ENCODE measurements at places on chromosomes 4 and X.

DNA sequence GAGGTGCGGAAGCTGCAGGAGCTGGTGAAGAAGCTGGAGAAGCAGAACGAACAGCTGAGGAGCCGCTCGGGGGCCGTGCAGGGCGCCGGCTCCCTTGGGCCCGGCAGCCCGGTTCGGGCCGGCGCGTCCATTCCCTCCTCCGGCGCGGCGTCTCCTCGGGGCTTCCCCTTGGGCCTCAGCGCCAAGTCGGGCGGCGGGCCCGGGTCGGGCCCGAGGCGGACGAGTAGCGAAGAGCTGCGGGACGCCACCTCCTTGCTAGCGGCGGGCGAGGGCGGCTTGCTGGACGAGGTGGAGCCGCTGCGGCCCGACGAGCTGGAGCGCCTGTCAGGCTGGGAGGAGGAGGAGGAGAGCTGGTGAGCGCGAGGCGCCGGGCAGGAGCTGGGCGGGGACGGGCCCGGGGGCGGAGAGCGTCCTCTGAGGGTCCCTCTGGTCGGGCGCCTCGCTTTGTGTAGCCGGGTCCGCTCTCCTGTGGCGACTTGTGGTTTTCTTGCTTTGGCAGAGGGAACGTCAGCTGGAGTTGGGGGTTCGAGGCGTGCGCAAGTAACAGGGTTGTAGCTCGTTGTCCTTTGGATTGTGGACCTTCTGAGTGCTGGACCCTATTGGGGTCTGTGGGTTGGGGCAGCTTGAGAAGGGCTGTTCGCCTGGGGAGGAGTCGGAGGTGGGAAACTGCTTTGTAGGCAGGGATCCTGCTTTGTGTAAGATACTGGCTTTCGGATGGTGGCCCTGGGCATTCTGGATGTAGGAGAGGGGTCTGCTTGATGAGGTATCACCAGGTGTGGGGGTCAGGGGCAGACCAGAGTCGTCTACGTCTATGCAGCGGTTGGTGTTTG is 662 bp downstream of the SLAIN2 start:
- DNase-seq = peak; percentile 72

DNA sequence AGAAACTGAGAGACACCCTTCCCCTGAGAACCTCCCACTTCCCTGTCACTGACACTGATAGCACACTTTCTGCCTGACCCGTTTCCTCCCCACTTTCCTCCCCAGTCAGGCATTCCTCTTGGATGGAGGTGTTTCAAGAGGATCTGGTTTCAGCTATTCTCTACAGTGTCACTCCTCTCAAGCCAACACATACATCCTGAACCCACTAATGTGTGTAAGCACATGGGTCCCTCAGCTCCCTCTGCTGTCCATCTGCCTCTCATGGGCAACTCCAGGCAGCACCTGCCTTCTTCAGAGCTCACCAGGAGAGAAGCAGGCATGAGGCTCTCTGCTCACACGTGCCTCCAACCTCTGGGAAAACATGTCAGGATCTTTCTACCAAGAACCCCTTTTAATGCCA is 207.6 kb downstream of the NAF1 start:
- DNase-seq = peak; percentile 20

- DNase-seq = no peak
Observed at GRCh38 chr4:13777341-13777740, 149.8 kb upstream of the BOD1L1 start.

DNA sequence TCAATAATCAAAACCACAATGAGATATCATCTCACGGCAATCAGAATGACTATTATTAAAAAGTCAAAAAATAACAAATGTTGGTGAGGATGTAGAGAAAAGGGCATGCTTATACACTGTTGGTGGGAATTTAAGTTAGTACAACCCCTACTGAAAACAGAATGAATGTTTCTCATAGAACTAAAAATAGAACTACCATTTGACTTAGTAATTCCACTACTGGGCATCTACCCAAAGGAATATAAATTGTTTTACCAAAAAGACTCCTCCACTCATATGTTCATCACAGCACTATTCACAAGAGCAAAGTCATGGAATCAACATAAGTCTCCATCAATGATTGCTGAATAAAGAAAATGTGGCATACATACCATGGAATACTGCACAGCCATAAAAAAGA is 278.1 kb upstream of the ARSJ start:
- no peak for DNase-seq

DNA sequence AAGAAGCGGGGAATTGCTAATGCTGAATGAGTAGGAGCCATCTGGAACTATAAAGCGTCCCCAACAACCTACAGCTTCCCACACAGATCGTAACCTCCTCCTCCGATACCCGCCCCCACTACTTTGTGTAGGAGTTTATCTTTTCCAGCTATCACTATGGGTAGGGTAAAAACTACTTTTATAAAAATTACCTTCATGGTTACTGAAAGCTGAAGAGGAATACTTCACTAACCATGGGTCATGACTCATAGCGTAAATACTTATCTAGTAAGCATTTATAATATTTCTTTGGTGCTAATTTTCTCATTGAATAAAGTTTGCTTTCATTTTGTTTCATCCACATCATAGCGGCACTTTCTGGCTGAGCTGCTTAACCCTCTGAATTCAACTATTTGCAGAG is 79.4 kb upstream of the TNIP3 start:
- DNase-seq = no peak

- DNase-seq = no peak
Observed at GRCh38 chr4:69098470-69098869, 2.2 kb downstream of the UGT2B7 start.

GRCh38 chrX:70313503-70313902 is 23.6 kb downstream of the KIF4A start:
- DNase-seq = no peak

- no peak for DNase-seq
Observed at GRCh38 chr4:127134490-127134889, 498.3 kb upstream of the INTU start.

- peak; percentile 52 for DNase-seq
Observed at GRCh38 chrX:137432609-137433008, 133.3 kb upstream of the ZIC3 start.

GRCh38 chr4:3223956-3224748 is 24.8 kb upstream of the MSANTD1 start:
- no peak for DNase-seq

GRCh38 chr4:25827373-25827772 is 35.4 kb downstream of the SEL1L3 start:
- DNase-seq = no peak

DNA sequence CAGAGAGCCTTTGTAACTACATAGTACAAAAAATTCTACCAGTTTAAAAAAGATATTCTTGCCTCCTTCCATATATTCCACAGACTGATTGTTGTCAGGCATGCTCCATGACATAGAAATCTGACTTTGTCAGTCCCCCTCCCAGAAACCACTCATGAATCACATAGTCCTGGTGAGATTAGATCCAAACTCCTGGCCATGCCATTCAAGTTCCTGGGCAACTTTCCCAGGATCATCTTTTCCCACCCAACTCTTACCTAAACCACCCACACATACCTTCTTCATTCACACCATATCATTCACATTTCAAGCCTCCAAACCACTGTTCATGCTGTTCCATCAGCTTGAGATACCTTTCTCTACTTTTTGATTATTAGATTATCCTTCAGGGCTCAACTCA is 46.4 kb downstream of the SLC16A2 start:
- no peak for DNase-seq

DNA sequence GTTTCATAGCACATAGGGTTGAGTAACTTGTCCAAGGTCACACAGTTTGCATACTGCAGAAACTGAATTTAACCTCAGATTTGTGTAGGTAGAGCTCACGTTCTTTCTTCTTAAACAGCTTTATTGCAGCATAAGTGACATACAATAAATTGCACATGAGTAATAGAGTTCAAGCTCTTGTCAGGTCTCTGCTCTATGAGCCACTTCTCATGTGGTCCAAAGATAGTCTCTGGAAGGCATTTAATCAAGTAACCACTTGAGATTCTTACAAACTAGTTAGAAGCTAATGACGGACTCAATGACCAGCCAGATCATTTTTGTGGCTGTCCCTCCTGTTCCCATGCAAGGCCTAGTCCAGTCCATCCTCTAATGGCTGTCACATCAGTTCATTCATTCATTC is 68.9 kb downstream of the MAOB start:
- no peak for DNase-seq

DNA sequence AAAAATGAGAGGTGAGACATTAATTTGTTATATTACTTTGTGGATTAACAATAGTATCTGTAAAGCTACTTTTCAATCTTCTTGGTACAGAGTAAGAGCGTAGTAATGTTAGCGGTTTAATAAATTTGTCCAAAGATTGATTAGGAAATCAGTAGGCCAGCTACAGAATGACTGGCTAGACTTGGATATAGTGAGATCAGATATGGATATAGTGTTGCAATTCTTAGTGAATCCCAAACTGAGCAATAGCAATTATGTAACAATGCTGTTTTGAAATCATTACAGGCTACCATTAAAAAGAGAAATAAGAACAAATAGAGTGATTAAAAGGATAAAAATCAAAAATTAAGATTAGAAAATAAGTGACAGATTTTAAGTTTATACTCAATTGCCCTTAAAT is 847 bp upstream of the UGT2A2 start:
- DNase-seq = no peak

- no peak for DNase-seq
Observed at GRCh38 chr4:61922766-61923165, 722.6 kb downstream of the ADGRL3 start.

DNA sequence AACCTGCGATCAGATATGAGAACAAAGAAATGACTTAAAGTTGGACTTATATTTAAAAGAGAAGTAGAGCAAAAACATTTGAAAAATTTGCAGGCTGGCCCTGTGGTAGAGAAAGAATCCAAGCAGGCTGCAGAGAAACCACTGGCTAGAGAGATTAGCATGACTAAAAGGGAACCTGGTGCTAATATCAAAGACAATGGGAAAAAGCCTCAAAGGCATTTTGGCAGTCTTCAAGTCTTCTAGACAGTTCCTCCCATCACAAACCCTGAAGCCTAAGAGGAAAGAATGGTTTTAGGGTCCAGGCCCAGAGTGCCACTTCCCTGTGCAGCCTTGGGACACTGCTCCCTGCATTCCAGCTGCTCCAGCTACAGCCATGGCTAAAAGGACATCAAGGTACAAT is 33.4 kb downstream of the KCTD8 start:
- DNase-seq = no peak

DNA sequence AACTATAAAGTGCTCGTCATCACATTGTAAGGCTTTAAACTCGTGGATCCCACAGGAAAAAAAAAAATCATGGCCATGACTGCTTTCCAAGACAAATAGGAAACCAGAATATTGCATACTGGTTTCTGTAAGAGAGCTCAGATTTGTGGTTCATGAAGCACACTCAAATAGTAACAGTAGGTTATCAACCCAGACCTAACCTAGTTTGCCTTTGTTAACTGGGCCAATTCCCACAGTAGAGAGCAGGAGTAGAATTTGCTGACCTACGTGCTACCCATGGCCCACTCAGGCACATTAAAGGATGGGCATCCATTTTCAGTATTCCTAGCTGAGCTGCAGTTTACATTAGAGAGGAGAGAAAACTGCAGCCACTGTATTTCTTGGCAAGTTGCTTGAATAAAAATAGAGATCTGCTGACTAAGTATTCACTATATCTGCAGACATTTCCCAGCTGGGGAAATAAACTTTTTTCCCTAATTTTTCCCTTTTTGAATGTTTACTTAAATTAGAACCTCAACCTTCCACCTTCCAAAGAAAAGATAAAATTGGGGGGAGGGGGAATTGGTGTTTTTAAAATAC is 218.5 kb downstream of the SPANXN3 start:
- DNase-seq = no peak

GRCh38 chr4:110510955-110511544 is 35.1 kb downstream of the ENPEP start:
- DNase-seq = no peak

GRCh38 chr4:1206299-1207156 is 34.1 kb upstream of the SPON2 start:
- peak; percentile 8 for DNase-seq

DNA sequence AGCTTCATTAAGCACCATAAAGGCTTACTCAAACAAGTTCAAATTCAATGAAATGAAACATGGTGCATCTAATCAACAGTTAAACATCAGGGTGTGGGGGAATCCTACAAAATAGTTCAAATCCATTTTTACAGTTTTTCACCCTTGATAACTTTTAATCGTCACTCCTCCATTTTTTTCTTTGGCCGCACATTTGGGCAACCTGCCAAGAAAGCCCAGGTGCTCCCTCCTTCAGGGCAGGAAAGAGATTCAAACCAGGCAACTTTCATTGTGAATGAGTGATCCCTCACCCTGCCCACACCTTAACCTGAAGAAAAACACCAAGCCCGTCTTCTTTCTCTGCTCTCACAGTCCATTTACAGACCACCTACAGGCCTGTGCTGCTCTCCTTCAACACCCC is 24.9 kb downstream of the TRIM61 start:
- DNase-seq = no peak

- peak; percentile 63 for DNase-seq
Observed at GRCh38 chr4:186144946-186145569, 40.6 kb downstream of the FAM149A start.

GRCh38 chrX:12153317-12153716 is 15.0 kb downstream of the FRMPD4 start:
- no peak for DNase-seq

DNA sequence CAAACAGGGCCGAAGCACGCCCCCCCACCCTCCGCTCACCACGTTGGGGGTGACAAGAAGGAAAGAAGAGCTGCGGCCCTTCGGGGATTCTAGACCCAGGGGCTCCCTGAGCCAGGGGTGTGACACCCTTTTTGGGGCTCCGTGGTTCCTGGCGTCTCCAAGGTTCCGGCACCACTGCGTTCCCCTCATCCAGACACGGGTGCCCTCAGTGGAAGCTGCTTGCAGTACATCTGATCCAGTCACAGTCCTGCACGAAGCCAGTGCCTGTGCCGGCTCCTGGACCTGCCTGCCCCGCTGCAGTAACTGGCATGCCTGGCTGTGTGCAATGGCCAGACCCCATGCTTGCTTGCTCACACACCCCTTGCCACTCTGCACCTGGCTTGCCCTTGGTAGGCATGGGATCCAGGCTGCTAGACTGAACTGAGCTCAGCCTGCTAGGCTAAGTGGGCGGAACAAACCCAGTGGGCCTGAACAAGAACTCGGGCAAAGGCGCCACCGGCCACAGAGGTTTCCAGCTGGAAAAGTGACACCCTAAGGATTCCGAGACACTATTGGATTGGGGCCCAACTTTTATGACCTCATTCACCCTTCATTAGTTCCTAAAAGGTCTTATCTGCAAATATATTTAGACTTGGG is 420.4 kb upstream of the AGA start:
- no peak for DNase-seq

GRCh38 chrX:9503261-9503660 is 38.4 kb downstream of the TBL1X start:
- DNase-seq = no peak

DNA sequence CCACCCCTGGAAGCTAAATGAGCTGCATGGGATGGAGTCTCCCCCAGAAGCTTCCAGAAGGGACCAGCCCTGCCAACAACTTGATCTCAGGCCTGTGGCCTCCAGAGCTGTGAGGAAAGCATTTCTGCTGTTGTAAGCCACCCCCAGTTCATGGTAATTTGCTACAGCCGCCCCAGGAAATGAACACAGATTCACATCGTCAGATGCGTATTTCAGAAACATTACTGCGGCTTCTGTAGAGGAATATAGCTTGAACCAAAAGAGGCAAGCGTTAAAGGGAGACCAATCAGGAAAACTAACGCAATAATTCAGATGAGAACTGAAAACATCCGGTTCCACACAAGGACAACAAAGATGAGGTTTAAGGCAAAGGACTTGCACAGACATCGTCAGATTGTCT is 128.4 kb upstream of the TBL1X start:
- DNase-seq = no peak

- DNase-seq = no peak
Observed at GRCh38 chr4:161952382-161952781, 211.4 kb downstream of the FSTL5 start.

GRCh38 chr4:152668338-152668964 is 11.3 kb downstream of the TMEM154 start:
- no peak for DNase-seq

GRCh38 chrX:23317799-23318724 is 16.6 kb upstream of the PTCHD1 start:
- peak; percentile 57 for DNase-seq

Measured in WTC11 (cell line).